ENCODE measurements at places on chromosomes 4 and X.

DNA sequence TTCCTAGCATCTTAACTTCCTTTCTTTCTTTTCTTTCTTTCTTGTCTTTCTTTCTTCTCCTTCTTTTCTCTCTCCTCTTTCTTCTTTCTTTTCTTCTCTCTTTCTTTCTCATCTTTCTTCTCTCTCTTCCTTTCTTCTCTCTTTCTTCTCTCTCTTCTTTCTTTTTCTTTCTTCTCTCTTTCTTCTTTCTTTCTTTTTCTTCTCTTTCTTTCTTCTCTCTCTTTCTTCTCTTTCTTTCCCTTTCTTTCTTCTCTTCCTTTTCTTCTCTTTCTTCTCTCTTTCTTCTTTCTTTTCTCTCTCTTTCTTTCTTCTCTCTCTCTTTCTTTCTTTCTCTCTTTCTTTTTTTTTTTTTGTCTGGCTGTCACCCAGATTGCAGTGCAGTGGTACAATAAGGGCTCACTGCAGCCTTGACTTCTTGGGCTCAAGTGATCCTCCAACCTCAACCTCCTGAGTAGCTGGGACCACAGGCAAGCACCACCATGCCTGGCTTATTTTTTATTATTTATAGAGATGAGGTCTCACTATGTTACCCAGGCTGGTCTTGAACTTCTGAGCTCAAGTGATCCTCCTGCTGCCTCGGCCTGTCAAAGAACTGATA, 17.5 kb downstream of the NMU start:
- DNase-seq = no peak

GRCh38 chr4:102735582-102735981, 25.2 kb downstream of the MANBA start:
- DNase-seq = no peak

DNA sequence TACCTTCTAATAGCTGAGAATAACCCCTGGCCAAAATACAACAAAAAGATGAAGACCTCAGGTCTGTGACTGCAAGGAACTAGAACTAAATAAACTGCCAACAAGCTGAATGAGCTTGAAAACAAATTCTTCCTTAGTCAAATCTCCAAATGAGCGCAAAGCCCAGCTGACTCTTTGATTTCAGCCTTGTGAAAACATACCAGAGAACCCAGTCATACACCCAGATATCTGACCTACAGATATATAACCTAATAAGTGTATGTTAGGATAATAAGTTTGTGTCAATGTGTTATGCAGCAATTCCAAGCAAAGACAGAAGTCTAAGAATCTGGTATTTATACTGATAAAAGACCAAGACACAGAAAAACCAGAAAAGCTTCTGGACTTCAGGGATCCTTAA, 38.0 kb upstream of the ADGRL3 start:
- DNase-seq = no peak

- DNase-seq = no peak
Measured at GRCh38 chr4:91330555-91331137, 973.1 kb upstream of the GRID2 start.

- no peak for DNase-seq
Measured at GRCh38 chrX:107574054-107574683, 54.1 kb upstream of the PRPS1 start.

- no peak for DNase-seq
Measured at GRCh38 chr4:11839889-11840288, 411.2 kb upstream of the HS3ST1 start.

GRCh38 chrX:17375367-17375636, 302 bp downstream of the NHS start:
- no peak for DNase-seq

- DNase-seq = no peak
Measured at GRCh38 chr4:8176547-8177399, 18.2 kb upstream of the ABLIM2 start.

DNA sequence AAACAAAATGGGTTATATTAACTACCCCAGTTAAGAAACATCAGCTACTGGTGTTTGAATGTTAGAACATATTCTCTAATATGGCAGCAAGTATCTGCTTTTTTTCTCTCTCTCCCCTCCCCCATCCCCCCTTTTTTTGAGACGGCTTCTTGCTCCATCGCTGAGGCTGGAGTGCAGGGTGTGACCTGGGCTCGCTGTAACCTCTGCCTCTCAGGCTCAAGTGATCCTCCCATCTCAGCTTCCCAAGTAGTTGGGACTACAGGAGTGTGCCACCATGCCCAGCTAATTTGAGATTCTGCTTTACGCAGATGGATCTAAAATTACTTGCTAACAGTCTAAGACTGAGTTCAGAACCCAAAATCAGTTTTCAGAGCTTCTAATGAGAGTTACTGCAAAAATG, 101.9 kb downstream of the AFF1 start:
- DNase-seq = no peak

DNA sequence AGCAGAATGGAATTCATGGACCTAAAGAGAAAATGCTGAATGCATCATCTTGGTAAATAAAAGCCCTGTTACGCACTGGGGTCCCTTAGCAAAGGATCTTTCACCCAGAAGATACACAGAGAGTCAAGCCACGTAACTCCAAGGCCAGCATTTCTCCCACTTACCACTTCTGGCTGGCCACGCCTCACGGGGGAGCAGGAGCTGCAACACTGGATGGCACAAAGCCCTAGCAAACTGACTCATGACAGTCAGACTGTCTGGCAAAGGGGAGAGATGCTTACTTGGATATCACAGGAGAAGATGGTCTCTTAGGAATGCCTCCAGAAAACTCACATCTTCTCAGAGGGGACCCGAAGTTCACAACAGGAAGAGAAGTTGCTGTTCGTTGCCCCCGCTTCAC, 51.4 kb upstream of the BCLAF3 start:
- no peak for DNase-seq

GRCh38 chrX:95764972-95765451, 919.6 kb upstream of the DIAPH2 start:
- DNase-seq = no peak

DNA sequence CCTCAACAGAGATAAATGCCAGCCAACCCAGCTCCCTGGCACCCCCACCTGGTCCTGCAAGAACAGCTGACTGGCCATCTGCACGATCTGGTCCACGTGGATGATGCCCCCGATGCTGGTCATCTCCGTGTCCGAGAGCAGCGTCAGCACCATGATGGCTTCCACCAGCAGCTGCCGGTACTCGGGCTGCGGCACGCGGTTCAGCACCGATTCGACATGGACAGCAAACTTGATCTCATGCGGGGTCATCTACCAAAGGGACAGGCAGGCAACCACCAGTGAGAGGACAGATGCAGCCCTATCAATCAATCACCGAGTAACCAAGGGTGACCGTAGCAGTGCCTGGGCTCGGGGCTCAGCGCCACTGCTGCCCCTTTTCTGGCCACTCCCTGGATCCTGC, 89.8 kb downstream of the PHKA2 start:
- no peak for DNase-seq

DNA sequence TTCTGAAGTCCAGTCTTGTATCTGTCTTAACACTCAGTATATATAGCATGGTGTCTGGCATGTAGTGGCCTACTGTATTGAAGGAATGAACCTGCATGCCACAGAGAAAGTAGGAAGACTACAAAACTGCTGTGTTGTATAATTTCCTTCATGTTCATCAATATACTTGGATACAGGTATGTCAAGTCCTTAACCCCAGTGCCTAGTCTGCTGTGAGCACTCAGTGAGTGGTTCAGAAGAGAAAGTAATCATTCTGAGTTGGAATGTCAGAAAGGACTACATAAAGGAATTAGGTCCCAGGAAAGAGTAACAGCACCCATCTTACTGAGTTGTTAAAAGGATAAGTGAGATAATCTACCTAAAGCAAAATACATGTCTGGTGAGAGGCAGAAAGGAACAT, 32.0 kb downstream of the ABCE1 start:
- DNase-seq = no peak

DNA sequence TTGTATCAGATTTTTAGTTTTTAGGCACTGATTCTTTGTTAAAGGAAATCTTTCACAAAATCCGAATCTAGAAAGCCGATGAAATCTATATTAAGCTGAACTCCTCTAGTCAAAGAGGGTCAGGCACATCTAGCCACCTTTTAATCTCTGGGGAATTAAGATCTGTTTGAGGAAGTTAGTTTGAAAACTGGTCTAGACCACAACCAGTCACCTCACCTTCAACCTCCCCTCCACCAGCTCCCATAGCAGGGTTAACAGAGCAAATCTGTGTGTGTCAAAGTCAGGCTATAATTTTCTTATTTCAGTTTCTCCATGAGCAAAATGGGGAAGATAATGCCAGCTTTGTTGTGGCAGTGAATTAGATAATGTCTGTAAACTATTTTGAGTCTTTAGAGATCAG, 110.0 kb upstream of the IGFBP7 start:
- DNase-seq = no peak

DNA sequence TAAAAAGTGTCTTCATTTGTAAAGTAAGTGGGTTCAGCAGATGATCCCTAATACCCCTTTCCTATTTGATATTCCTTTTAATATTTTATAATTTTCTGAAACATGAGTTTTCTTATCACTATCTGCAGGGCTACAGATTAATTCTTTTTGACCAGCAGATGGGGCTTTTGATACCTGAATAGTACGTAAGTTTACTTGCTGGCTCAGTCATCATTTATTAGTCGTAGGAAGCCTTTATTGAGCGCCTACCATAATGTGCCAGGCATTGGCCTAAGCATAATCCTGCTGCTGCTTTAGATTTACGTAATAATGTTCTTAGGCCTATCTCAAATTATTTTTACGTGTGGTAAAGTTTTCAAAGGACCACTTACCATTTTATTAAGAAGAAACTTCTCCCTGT, 33.1 kb downstream of the OSTC start:
- DNase-seq = no peak

DNA sequence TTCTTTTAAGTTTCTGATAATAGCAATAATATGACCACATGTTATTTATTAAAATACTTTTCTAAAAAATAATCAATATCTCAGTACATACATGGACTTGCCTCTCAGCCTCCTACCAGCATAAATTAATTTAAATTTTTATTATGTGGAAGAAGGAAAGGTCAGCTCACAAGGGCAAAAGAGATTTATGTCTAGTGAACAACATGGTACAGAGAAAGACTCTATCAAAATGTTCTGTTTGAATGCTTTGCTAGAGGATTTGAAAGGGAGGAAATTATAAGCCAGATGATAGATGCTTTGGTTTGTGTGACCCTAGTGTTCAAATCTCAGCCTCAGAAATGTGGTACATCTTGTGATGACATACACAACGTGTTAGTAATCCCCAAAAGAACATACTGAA, 94.3 kb downstream of the DKK2 start:
- DNase-seq = no peak

DNA sequence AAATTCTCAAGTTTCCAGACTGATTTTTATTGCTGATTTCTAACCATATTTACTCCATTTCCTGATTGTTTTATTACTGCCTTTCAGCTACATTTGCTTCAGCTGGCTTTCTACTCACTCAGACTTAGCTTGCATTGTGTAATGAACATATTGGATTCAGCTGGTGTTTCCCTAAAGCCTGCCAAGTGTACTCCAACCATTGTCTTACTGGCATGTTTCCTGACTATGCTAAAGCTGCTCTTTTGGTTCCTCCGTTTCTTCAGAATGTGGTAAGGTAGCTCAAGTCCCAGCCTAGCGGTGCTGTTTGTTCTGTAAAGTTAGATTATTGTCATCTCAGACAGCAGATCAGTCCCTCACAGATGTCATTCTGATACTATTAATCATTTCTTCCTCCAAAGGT, 53.1 kb upstream of the GLRA2 start:
- no peak for DNase-seq

GRCh38 chrX:124217304-124218251, 114.9 kb upstream of the TEX13D start:
- DNase-seq = no peak
